Stimulated activated CD8-positive, alpha-beta memory T cell treated with anti-CD3 and anti-CD28 coated beads, Interleukin-7, amount 100 ng/mL, for 1 hour (primary cell): ENCODE measurements at places on chromosomes 1 and 21.

DNA sequence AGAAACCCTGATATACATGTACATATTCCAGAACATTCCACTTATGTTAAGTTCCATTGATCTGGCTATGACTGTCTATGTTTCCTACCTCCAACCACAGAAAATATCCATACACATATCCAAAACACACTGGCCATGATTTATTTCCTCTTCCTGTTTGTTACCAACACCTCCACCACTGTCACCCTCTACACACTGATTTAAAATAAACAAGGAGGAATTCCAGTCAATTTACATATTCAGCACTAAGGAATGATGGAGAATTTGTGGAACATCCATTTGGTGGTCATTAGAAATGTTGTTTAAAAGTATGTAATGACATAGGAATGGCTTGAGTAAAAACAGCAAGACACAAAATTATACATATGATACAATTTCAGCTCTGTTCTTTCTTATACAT is 5.5 kb upstream of the STX6 start:
- DNase-seq: no peak

DNA sequence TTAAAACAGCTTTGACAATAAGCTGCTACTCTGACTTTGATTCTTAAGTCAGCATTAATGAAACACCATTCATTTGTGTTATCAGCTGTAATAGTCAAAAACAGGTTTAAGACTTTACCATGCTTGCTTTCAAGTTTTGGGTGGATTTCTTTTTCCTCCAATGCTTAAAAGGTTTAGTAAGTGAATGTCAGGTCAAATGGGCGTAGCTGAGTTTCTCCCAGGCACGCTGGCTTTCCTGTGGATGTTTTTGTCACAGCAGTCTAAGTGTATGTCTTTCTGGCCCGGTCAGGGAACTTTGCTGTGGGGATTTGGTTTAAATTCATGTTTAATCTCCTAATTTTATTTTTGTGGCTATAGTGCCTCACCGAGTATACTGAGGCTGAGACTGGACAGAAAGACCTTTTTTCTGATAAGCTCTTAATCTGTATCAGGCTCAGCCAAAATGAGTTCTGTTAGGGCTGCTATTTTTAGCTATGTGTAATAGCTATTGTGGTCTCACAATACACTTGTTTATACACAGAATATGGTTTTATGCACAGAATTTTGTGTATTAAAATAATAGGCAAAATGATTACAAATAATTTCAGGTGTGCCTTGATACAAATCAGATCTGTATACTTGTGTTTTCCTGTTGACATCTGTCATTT is 292.8 kb downstream of the DISC1 start:
- no peak for DNase-seq

DNA sequence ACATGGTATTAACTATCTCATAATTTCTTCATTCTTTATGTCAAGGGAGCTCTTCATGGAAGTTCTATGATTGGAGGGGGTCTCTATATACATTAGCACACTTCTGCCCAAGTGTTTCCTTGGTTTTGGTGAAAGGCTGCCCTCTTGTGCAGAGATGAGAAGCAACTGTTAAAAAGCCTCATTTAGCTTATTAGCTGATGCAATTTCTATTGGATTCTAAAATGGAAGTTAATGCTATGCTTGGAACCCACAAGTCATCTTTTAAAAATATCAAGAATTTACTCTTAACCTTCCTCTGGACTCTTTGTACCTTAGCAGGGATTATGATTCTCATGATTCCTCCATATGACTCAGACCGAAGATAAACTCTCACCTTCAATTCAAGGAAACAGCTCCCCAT is 328.9 kb downstream of the PTBP2 start:
- no peak for DNase-seq

DNA sequence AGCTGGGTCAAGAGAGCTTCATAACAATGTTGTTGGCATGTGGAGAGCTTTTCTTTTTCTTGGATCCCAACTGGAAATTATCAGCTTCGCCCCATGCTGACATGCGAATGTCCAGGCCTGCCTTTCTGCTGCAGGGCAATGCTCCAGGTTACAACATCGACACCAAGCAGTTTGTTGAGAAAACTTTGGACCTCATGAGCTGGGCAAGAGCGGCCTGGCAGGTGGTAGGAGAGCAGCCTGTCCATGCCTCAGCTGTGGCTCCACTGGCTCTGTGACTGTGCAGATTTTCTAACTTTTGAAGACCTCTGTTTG is 41.4 kb downstream of the MTARC1 start:
- DNase-seq: no peak

GRCh38 chr1:184242507-184242943 is 144.3 kb upstream of the C1orf21 start:
- DNase-seq: no peak

- DNase-seq: no peak
These were observed 512.7 kb upstream of the ZRANB2 start for GRCh38 chr1:71593523-71593922.

GRCh38 chr1:8398086-8398485 is 80.2 kb downstream of the SLC45A1 start:
- no peak for DNase-seq

GRCh38 chr1:44947063-44947773 is 39.2 kb downstream of the EIF2B3 start:
- no peak for DNase-seq

- DNase-seq: no peak
These were observed 1577.0 kb downstream of the NCAM2 start for GRCh38 chr21:22575165-22575584.

- DNase-seq: no peak
These were observed 22.6 kb downstream of the RNU1-3 start for GRCh38 chr1:16644193-16644481.

DNA sequence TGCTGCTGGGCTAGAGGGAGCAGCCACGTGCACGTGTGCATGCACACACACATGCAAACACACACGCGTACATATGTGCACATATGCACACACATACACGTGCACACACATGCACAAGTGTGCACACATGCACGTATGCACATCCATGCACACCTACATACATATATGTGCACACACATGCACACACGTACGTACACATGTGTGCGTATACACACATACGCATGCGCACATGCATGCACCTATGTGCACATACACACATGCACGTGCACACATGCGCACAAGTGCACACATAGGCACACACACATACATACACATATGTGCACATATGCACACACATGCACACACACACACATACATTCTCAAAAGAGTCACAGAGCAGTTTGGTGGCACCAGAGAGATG is 85.9 kb upstream of the SLC25A33 start:
- DNase-seq: no peak
